ENCODE measurements at places on chromosomes 3 and 15.

DNA sequence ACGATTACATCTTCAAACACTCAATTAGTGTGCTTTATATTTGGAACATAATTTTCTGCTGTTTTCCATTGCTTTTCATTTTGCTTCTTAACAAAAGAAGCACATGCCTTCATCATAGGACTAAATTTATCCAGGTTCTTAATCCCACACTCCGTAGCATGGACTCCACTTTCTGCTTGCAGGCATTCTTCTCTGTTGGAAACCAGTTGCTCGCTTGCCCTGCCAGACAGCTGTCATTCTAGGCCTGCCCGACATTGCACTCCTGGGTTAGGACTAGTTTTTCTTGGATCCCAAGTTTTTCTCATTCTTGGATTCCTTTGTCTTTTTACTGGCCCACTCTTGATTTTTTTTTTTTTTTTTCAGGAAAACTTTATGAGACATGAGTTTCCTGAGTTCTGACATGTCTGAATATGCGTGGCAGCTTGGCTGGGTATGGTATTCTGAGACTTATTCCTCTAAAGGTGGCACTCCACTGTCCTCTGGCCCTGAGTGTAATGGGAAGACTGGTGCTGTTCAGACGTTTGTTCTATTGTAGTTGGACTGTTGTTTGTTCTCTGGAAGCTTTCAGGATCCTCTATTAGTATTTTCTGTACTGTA, 6.3 kb upstream of the ATP1B3 start:
- no peak for DNase-seq

GRCh38 chr3:112230033-112230432, 64.0 kb downstream of the SLC9C1 start:
- DNase-seq = no peak

GRCh38 chr3:149291178-149291577, 42.3 kb downstream of the TM4SF18 start:
- DNase-seq = no peak

GRCh38 chr15:85412956-85413854, 32.8 kb downstream of the AKAP13 start:
- DNase-seq = peak; percentile 59

DNA sequence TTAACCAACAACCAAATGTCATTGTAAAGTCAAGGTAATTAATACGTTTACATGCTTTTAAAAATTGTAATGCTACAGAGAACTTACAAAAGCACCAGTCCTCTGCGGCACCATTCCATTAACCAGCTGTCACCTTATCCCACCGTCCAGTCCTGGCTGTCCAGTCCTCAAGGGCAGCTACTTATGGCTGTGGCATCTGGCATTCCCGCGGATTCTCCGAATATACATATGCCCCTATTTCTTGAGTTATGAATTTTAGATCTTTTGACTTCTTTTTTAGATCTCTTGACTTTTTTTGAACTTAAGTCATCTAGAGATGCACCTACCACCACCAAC, 382 bp upstream of the POMGNT2 start:
- no peak for DNase-seq

- DNase-seq = no peak
Measured at GRCh38 chr3:45565342-45565741, 29.2 kb upstream of the LIMD1 start.

GRCh38 chr3:177787279-177788041, 590.2 kb upstream of the TBL1XR1 start:
- no peak for DNase-seq

- DNase-seq = no peak
Measured at GRCh38 chr3:36214460-36214859, 165.8 kb upstream of the STAC start.

GRCh38 chr3:195889870-195890295, 18.5 kb downstream of the TNK2 start:
- DNase-seq = no peak

DNA sequence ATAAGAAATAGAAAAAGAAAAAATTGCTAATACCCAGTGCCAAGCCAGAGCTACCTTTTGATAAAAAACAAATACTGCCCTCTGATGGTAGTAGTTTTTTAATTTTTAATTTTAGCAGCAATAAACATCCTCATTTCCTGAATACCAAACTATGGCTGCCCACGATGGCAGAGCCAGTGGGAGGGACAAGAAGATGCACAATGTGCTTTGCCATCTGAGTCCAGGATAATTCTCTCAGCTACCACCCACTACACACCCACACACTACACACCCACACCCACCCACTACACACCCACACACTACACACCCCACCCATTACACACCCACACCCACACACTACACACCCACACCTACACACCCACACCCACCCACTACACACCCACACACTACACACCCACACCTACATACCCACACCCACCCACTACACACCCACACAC, 17.8 kb downstream of the CEP19 start:
- DNase-seq = no peak

DNA sequence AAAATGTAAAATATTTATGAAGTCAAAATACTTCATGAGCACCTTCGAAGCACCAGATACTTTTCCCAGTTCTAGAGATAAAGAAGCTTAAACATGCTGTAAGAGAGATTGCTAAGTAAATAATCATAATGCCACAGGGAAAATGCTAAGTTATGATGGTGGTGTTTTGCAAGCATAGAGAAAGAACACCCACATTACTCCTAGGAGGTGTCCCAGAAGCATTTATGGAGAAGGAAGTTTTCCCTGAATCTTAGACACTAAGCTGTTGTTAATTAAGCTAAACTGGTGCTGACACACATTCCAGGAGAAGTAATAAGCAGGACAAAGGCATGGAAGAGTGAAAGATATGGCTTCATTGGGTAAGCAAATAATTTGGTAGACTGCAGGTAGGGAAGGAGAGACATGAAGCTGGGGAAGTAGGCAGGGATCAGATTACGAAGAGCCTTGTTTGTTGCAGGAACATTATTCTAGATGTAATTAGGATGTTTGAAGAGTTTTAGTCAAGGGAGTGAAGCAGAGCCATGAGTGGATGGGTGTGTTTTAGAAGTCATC, 40.4 kb upstream of the CHMP2B start:
- no peak for DNase-seq

DNA sequence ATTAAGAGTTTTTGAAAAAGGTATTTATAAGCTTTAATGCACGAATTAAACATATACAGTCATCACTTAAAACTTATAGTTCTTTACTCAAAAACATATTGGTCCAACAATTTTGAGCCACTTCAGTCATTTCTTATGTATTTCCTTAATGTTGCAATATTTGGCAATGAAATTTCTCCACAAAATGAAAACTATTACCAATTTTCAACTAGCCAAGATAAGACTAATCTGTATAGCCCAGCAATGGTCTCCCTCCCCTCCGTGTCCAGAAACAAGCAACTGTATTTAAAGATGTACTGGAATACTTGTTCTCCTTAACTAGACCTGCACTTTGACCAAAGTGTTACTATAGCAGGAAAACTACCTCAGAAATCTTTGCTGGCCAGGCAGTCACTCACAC, 9.2 kb downstream of the ARF4 start:
- DNase-seq = no peak

GRCh38 chr15:49372366-49372765, 50.7 kb upstream of the FGF7 start:
- DNase-seq = no peak

DNA sequence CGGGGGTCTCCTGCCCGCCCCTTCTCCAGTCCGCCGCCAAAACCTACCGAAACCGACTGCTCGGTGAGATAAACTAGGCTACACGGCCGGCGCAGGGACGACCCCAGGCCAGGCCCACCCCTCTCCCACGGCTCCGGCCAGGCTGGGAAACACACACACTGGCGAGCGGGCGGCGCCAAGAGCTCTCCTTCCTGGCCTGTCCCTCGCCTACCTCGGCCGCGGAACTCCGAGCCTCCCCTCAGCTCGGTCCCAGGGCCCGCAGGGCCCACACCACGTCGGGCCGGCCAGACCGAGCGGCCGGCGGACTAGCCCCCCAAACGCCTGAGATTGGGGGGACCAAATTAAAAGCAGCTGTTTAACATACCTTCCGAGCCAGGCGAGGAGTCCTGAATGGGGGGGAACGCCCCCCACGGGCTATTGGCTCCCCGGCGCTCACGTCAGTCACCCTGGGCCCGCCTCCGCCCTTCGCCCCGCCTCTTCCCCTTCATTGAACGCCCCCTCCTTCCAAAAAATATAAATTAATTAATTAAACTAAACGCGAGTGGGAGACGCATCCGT, 4.0 kb upstream of the SIN3A start:
- DNase-seq = peak; percentile 57

- no peak for DNase-seq
Measured at GRCh38 chr3:17602126-17602525, 140.3 kb downstream of the TBC1D5 start.

DNA sequence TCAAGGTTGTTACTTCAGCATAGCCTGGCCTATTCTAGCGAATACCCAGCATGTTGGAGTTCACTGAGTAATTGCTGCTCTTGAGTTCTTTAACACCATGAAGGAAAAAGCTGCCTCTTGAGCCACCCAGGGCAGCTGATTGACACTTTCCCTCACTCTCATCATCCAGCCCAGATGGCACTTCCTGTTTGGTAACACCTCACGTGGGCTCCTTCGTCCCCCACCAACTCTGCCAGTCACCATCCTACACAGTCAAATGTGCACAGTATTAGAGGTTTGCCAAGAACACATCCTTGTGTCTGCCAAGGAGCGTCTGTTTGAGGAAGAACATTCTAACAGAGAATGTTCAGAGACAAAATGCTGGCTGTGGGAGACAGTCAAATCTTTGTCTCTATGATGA, 266.3 kb downstream of the RPLP1 start:
- no peak for DNase-seq

- peak; percentile 50 for DNase-seq
Measured at GRCh38 chr3:56291244-56291680, 177.0 kb downstream of the ERC2 start.

- DNase-seq = no peak
Measured at GRCh38 chr15:77505556-77505955, 84.9 kb downstream of the HMG20A start.

- DNase-seq = no peak
Measured at GRCh38 chr3:11643201-11643603, 513 bp downstream of the VGLL4 start.

DNA sequence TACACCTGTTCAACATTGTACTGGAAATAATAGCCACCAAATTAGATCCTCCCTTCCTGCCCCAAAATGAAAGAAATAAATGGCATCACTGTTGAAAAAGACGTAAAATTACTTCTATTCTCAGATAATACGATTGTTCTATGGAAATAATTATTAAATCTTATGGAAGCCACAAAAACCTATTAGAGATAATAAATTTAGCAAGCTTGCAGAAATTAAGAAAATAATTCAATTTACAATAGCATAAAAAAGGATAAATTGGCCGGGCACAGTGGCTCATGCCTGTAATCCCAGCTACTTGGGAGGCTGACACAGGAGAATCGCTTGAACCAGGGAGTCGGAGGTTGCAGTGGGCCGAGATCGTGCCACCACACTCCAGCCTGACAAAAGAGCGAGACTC, 57.8 kb downstream of the PPCDC start:
- no peak for DNase-seq

DNA sequence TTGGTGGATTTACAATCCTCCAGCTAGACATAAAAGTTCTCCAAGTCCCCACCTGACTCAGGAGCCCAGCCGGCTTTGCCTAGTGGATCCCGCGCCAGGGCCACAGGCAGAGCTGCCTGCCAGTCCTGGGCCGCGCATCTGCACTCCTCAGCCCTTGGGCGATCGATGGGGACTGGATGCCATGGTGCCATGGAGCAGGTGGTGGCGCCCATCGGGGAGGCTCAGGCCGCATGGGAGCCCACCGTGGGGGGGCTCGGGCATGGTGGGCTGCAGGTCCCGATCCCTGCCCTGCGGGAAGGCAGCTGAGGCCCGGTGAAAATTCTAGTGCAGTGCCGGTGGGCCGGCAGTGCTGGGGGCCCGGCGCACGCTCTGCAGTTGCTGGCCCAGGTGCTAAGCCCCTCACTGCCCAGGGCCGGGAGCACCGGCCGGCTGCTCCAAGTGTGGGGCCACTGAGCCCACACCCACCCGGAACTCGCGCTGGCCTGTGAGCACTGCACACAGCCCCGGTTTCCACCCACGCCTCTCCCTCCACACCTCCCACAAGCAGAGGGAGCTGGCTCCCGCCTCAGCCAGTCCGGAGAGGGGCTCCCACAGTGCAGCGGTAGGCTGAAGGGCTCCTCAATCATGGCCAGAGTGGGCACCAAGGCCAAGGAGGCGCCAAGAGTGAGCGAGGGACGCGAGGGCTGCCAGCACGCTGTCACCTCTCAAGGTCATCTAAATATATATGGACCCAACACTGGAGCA, 38.8 kb upstream of the IGSF11 start:
- DNase-seq = no peak

- no peak for DNase-seq
Measured at GRCh38 chr3:99506-99905, 97.1 kb upstream of the CHL1 start.
